NCI-H1436 (cell line): ENCODE measurements at places on chromosomes 4 and X.

DNA sequence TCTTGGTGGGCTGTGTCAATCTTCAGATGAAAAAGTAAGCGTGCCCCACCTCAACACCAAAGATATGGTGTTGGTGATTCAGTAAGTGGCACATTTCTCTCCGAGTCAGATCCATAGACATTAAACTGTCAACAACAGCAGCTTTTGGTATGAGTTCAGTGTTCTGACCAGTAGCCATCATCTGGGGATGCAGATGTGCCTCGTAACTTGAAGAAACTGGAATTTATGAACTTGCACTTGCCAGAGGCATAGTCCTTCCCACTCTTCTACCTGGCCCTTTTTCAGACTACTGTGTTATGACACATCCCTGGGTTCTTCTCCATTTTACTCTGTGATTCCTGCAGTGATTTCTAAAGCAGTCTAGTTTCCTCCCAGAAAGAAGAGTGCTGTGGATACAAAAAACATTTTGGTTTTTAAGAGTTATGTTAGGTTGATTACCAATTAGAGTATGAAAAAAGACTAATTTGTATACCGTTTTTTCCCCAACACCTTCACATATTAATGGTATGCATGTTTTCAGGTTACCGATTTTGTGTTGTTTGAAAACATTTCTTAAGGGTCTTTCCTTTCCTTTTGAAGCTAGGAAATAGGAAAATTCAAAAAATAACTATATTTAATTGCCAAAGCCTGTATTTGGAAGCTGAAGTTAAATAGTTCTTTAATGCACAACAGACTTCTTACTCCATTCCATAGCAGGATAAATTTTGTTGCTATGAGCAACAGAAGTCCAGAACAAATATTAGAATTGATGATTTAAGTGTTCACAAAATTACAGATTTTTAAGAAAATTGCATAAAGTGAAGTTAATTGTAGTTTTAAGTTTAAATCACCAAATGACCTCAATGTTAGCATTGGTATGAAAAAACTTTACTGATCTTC lies 39.3 kb downstream of the NUDT6 start:
- no peak for DNase-seq

DNA sequence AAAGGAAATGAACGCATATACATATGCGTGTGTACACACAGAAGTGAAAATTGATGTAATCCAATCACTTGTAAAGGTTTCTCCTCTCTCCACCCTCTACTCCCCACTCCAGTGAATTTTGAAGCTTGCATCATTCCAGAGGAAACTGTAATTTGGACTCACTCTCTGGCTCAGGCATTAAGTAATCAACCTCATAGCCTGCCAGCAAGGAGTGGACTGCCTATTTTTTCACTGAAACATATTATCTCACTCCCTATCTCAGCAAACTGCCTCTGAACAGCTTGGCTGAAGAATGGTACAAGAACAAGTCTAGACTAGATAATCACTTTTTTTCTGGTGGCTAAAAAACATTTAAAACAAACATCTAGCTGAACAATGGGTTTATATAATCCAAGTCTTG lies 124.2 kb downstream of the C4orf51 start:
- DNase-seq, result no peak

- no peak for DNase-seq
Measured at GRCh38 chrX:41824551-41824950, 98.8 kb downstream of the CASK start.

- DNase-seq, result no peak
Measured at GRCh38 chr4:970046-970745, 3.2 kb downstream of the DGKQ start.

GRCh38 chr4:153790962-153791551 lies 2.2 kb upstream of the SFRP2 start:
- no peak for DNase-seq

GRCh38 chrX:150406596-150406995 lies 43.5 kb downstream of the MAMLD1 start:
- no peak for DNase-seq

GRCh38 chr4:70752236-70752635 lies 30.5 kb downstream of the RUFY3 start:
- DNase-seq, result no peak

- no peak for DNase-seq
Measured at GRCh38 chrX:29903360-29903759, 312.0 kb upstream of the MAGEB2 start.

DNA sequence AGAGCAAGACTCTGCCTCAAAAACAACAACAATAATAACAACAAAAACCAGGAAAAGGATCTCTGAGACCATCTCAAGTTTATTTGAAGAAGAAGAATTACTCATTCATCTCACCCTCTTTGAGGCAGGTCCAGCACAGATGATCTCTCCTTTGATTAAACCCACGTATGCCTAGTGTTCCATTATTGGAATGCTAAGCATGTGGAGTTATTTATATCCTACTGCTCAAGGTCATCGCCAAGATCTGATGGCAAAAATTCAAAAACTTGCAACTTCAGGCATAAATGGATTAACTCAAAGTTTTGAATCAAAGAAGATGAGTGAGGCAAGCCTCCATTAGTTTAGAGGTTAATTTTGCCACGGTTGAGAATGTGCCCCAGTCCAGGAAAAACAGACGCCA lies 184.2 kb downstream of the DHRSX start:
- DNase-seq, result no peak

DNA sequence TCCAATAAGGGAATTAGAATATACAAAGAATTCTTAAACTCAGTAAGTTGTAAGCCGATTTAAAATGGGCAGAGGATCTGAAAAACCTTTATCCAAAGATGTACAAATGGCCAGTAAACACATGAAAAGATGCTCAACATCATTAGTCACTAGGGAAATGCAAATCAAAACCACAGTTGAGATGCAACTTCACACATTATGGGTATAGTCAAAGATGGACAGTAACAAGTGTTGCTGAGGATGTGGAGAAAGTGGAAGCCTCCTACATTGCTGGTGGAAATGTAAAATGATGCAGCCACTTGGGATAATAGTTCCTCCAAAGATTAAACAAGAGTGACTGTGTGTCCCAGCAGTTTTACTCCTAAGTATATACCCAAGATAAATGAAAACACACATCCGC lies 32.6 kb downstream of the RS1 start:
- DNase-seq, result no peak

GRCh38 chr4:7185487-7186030 lies 6.8 kb upstream of the SORCS2 start:
- DNase-seq, result no peak

DNA sequence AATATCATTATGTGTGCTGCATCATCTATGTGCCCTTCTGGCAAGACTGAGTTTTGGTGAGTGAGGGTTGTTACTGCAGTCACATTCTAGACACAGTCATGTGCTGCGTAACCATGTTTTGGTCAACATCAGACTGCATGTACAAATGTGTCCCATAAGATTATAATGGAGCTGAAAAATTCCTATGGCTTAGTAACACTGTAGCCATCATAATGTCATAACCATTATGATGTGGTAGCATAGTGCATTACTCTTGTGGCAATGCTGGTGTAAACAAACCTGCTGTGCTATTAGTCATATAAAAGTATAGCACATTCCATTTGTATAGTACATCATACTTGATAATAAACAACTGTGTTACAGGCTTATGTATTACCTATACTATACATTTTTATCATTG lies 198.1 kb upstream of the NUDT6 start:
- no peak for DNase-seq

GRCh38 chrX:139423186-139423585 lies 107.4 kb upstream of the F9 start:
- no peak for DNase-seq

DNA sequence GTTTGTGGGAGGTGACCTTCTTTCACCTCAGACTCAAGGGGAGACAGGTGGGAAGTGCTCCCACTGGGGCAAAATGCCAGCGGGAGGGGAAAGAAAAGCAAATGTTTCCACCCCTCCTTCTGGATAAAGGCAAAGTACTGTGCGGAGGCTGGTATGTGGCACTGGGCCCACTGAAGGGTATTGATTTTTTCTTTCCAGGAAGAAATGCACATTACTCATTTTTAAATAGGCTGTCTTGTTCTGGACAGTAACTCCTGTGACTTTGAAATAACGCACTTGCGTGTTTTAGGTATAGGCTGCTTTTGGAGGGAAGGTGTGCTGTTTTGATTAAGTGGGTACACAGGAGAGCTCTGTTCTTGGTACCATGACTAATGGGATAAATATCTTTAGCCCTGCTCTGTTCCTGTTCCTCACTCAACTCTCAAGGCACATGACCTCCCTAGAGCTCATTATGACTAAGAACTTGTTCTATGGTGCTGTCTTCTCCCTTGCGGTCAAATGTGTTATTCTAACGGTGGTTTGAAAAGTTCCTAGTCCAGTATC lies 40.7 kb upstream of the MBTPS2 start:
- no peak for DNase-seq

- DNase-seq, result peak; percentile 50
Measured at GRCh38 chr4:169115897-169116254, 105.8 kb upstream of the CBR4 start.

DNA sequence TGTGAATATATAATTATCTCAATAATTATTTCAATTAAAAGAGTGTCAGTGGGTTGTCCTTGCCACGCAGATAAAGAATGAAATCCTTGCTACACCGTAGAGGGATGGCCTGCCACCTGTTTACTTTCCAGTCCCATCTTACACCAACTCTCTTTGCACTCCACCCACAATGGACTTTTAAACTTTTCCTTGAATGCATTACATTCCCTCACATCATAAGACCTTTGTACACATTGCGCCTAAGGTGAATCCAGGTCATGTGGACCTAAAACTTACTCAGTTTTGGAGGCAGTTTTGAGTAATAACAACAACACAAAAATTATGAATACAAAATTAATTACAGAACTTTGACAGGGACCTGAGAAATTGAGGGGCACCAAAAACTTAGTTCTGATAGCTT lies 78.7 kb upstream of the PDE5A start:
- DNase-seq, result no peak

- DNase-seq, result no peak
Measured at GRCh38 chrX:30904632-30905031, 15.6 kb upstream of the TAB3 start.

GRCh38 chrX:153310901-153311300 lies 10.7 kb downstream of the PNMA6F start:
- DNase-seq, result no peak

GRCh38 chrX:40632199-40632598 lies 9.0 kb downstream of the MPC1L start:
- DNase-seq, result no peak

DNA sequence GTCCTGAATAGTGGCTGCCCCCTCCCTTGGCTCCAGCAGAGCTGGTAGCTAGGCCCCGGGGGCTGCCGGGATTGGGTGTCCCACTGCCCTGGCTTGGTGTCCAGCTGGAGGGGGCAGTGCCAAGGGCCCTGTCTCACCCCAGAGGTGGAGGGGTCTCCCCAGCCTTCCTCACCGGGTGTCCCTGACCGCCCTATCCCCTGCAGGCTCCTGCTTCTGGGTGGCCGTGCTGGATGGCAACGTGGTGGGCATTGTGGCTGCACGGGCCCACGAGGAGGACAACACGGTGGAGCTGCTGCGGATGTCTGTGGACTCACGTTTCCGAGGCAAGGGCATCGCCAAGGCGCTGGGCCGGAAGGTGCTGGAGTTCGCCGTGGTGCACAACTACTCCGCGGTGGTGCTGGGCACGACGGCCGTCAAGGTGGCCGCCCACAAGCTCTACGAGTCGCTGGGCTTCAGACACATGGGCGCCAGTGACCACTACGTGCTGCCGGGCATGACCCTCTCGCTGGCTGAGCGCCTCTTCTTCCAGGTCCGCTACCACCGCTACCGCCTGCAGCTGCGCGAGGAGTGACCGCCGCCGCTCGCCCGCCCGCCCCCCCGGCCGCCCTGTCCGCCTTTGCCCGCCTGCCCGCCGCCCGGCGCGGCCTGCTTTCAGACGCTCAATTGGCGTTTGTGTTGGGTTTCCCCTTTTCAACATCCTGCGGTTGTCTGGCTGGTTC lies 4.6 kb downstream of the NAT8L start:
- DNase-seq, result no peak

- no peak for DNase-seq
Measured at GRCh38 chrX:124719060-124719459, 372.7 kb downstream of the SH2D1A start.

DNA sequence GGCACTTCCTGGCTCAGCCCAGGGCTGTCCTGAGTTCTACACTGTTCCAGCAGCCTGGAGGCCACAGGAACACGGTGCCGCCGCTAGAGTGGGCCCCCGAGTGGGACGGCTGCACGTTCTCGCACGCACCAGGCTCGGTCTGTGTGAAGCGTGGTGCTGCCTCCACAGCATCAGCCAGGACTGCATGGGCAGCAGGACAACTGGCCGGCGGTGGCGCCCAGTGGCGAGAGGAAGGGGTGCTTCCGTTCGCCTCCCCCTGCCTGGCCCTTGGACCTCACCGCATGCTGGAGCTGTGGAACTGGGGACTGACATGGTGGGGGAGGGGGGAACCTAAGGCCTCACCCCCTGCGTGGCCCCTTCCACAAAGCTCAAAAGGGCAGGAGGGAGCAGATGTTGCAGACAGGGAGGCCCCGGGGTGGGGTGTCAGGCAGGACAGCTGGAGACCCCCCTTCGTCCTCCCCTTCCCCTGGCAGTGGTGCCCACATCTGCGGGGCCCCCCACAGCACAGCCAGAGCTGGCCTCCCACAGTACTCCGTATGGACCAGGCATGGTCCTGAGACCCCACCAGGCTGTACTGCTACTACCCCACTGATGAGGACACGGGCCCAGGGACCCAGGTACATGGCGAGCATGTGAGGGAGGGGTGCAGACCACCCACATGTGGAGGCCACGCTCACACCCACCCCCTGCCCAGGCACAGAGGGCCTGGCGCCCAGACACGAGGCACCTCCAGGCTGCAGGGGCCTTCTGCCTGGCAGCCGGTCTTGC lies 58.5 kb downstream of the ACOX3 start:
- DNase-seq, result no peak

GRCh38 chr4:139243448-139244365 lies 36.3 kb downstream of the MGARP start:
- DNase-seq, result no peak

- no peak for DNase-seq
Measured at GRCh38 chr4:38785901-38786402, 3.2 kb upstream of the TLR10 start.

DNA sequence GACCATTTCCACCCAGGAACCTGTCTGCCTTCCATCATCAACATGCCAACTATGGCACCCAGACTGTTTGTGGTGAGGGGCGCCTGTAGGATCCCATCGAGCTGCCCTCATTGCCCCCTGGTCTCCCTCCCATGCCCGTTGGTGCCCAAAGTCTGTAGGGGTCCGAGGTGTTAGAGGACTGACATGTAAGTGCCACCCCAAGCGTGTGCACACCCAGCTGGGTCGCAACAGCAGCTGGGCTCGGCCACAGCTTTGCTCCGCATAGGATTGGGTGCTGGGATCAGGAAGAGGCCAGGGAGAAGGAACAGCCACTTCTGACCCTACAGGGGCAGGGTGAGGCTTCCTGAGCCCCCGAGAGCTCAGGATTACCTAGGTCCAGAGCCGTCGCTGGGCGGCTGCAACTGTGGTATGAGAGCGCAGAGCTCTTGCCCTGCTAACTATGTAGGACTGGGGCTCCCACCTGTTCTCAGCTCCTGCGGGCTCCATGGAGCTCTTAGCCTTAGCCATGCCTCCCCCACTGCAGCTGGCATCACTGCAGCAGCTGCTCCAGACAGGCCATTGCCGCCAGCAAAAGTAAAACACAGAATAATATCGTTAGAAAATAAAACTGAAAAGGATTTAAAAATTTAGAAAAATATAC lies 1160.3 kb downstream of the FSTL5 start:
- no peak for DNase-seq
